Stimulated activated CD4-positive, alpha-beta T cell treated with anti-CD3 and anti-CD28 coated beads, Interleukin-15, amount 100 ng/mL, for 24 hours (primary cell): ENCODE measurements at places on chromosomes 3 and 15.

DNA sequence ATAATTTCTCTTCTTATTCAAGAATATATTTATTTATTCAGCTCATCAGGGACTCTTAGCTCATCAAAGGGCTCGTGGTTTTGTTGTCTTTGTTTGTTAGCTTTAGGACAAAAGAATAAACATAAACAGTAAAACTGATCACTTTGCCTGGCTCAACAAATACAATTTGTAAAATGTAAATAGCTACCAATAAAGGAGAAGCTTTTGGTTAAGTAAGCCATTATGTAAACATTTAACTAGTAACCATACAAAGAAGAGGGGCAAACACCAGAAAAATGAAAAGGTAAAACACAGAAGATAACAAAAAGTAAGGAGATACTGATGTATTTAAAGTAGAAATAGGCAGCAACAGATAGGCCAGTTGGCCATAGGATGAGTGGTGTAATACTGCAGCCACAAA is 761.7 kb downstream of the ROBO1 start:
- no peak for DNase-seq

DNA sequence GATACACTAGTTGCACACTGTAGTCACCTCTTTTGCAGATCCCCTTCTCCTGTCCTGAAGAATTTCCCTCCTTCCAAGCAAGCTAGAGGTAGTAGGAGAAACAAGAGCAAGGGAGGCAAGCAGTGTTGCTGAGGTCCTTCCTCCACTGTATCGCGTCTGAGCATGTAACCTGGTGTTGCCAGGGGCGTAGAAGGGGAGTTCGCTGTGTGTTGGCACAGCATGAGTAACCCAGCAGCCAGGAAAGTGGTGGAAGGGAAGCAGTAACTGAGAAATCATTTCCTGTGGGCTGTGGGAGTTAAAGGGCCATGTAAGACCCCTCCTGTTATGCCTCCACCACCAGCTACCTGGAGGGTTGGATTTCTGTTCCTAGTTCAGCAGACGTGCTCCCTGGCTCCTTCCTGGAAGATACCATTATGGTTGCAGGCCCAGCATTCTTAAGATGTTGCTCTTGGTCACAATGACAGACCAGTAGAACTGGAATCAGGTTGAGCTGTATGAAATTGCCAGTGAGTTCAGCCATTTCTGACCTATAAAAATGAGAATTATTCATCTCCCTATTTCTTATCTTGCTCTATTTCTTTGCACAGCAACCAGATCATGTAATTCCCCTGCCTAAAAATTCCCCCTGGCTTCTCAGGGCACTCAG is 215.3 kb upstream of the TOPAZ1 start:
- DNase-seq = no peak

GRCh38 chr3:46215810-46216414 is 7.8 kb upstream of the CCR1 start:
- no peak for DNase-seq

DNA sequence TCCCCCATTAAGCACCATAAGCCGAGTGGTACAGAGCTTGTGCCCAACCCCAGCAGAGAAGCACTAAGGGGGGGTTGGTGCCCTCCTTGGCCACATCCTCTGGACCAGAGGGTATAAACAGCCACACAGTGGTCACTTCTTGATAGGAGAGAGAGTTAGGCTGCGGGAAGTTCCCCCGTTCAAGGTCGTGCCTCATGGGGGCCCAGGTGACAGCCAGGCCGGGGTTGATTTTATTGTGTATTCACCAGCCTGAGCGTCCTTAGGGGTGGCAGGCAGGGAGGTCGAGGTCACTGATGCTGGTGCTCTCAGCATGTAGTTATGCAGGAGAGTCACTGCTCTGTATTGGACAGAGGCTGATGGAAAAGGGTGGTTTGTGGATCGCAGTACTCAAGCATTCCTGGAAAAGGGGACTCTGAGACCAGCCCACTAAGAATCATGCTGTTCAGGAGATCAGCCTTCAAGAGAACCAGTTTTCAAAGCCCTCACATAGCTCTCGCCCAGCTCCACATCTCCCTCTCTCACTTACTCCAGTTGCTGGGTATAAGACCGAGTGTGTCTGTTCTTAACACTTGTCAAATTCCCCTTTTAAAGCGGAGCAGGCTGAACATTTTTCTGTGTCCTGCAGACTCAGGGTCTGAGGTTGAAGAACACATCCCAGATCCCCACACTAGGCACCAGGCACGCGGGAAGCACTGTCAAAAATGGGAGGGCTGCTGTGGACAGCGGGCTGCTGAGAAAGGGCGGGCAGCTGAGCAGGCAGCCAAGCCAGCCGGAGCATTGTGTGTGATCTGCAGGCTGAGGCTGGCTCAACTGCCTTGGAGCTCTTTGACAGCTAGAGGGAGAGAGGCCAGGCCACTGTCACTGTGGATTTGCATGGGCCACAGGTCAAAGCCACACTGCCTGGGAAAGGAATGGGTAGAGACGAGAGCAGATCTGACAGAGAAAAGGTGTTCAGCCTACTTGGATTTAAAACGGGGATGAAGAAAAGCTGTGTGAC is 279.3 kb upstream of the LRRFIP2 start:
- no peak for DNase-seq

DNA sequence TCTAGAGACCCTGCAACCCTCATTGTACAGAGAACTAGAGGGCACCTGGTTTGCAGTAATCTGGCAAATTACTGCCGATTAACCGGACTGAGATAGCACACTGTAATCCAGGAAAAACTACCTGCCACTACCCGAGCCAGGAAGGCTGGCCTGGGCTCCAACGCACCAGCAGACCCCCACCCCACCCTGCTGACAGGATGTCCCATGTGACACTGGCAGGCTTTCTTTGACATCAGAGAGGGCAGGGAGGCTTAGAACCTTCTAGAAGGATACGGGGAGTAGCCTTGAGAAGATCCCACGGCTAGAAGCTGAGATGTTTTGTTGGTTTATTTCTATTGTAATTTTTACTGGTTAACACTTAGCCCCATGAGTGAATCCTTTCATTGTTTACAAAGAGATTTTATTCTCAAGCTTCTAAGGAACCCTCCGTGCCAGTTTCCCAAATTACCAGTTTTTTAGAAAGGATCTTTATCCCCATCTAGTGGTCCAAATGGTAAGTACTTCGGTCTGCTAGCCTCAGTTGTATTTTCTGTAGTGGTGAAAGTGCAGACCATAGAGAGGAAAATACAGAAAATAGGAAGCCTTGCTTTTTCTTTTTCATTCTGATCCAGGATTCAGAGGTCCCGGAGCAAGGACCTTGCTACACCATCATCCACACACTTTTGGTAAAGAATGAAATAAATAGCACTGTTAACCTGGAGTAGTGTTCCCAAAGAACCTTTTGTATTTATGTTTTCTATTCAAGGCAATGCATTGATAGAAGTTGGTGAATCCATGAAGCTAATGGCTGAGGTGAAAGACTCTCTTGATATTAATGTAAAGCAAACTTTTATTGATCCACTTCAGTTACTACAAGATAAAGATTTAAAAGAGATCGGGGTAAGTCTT is 81.9 kb upstream of the ADAMTSL3 start:
- no peak for DNase-seq

DNA sequence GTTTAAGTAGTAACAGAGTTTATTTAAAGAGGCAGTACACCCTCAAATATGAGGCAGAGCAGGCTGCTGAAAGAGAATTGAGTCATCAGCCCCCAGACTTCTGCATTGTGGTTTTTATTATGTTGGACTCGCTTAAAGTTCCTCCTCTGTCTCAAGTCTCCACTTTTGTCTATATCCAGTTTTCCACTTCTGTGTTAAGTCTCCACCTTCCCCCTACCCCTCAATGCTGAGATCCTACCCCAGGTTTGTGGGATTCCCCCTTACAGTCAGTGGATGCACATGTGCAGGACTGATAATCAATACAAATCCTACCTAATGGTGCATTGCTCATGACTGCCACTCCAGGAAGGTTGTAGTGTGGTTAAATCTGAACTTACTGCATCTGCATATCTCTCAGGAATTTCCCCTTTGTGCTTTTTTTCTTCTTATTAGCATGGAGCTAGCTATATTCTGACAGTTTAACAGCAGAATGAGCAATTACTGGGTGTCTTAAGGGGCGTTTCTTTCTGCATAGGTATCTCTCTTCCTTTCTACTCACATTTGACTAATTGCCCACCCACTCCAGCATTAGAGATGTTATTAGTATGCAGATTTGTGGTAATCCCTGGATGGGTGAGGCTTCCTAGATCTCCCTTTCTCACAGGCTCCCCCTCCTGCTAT is 11.9 kb upstream of the CD200R1L start:
- DNase-seq = peak; percentile 25

GRCh38 chr3:186308549-186308948 is 53.5 kb downstream of the DGKG start:
- no peak for DNase-seq

DNA sequence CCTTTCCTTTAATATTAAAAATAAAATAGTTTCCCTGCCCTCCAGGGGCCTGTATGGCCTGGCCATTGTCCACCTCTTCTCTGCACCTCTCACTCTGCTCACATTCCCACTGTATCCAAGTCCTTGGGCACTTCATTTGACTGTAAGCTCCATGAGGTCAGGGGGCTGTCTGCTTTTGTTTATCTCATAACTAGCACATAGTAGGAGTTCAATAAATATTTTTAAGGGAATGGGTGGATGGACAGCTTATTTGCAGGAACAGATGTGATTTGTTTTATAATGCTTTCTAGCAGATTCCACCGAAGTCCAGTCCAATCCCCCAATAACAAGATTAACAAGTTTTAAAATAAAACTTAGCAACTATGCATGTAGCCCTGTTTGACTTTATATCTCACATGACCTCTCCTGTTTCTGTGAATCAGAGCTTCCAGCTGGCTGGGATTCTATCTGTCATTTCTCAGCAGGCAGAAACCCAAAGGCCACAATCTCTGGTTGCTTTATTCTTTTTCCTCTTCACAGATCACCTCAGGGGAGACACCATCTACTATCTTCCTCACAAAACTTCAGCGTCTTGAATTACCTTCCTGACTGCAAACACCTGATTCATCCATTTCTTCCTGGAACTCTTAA is 123.0 kb upstream of the NR2F2 start:
- DNase-seq = no peak

- no peak for DNase-seq
These were observed 9.2 kb upstream of the TMEM212 start for GRCh38 chr3:171833789-171834460.

GRCh38 chr3:136042608-136043221 is 77.2 kb downstream of the PPP2R3A start:
- DNase-seq = no peak

DNA sequence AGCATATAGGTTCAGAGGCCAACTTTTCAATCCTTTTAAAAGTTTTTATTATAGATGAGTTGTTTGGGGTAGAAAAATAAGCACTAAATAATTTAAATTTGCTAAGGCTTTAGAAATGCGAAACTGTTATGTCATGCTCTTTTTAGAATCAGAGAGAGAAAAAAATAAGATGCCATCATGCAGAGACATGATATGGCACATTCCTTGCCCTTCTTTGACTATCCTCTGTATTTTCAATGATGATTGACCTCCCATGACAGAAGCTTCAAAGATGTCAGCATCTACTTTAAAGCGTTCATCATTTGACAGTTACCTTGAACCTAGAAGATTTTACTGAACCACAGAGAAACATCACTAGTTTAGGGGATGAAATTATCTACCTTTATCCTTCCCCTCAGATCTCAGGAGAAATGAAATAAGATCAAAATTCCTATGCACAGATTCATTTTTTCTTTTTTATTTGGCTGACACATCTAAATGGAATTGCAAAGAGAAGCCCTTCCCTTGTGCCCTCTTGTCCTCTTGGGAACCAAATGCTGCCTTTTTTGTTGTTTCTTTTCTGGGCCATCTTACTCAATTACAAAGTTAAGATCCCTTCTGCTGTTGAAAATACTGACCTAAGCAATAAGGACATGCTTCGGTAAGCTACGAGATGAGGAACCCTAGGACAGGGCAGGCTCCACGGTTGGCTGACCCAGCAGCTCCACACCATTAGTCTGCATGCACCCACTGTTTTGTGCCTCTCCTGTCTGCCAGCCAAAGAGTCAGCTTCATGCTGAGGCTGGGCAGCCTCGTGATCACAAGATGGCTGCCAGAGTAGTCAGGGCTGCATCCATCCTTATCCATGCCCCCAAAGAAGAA is 289.7 kb upstream of the TPM1 start:
- DNase-seq = no peak

DNA sequence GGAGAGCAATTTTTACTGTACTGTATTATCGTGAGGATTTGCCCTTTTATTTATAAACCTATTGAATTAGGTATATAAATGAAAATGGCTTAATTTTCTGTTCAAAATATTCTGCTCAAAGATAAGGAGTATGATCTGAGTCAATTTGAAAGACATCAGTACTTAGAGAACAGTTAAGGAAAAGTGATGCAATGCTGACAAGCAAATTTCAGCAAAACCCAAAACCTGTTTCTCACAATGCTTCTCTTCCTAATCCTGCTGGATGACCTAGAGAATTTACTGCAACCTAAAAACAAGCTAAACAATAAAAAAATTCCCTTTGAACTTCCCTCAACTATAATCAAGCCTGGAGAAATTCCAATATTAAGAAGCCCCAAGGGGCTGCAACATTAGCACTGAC is 82.7 kb downstream of the RFX7 start:
- DNase-seq = no peak

DNA sequence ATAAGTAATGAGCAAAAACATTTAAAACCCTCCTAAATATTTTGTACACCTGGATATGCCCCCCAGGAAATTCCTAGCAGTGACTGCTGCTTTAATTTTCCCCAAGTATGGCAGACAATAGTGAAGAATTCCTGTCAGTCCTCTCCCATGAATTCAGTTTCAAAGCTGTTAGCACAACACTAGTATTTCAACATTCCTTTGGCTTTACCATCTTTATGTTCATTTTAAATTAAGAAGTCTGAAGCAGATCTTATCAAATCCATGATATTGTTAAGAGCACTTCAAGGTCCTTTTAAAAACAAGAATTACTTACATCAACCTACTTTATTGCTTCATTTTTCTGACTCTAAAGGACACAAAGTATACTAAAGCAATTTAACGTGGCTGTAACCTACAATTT is 28.8 kb upstream of the CDIN1 start:
- no peak for DNase-seq

- no peak for DNase-seq
These were observed 69.0 kb upstream of the HRH1 start for GRCh38 chr3:11085093-11085840.
